Hindlimb muscle (tissue), 1 donor: ENCODE measurements at places on chromosomes 6 and 20. TPM values are rescaled to one million over a fixed set of nuclear protein-coding genes. Genes with fewer than 3 reads are reported as not detected.

DNA sequence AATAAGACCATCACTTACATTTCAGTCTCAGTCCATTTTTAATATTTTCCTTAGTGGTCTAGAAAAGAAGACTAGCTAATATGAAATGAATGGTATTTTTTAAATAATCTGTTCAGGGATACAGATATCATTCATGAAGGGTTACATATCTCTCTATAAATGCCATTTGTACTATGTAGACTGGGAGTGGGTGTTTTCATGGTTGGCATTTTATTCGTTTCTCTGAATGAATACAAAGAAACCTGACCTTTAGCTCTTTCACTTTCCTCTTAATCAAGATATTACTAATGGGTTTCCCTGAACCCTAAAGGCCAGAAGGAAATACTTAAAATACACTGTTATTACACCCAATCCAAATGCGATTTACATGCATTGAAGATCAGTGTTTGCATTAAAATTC is 788.9 kb downstream of the TBC1D32 start:
- no peak for DNase-seq

DNA sequence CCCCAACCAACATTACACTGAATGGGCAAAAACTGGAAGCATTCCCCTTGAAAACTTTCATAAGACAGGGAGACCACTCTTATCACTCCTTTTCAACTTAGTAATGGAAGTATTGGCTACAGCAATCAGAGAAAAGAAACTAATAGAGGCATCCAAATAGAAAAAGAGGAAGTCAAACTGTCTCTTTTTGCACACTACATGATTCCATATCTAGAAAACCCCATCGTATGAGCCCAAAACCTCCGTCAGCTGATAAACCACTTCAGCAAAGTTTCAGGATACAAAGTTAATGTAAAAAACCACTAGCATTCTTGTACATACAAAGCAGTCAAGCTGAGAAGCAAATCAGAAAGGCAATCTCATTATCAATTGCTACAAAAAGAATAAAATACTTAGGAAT is 580.4 kb upstream of the PTCHD4 start:
- DNase-seq: no peak

ANKEF1 gene
- 1.6 TPM for polyA plus RNA-seq

- DNase-seq: no peak
Observed at GRCh38 chr6:149335924-149336608, 18.6 kb downstream of the TAB2 start.

DNA sequence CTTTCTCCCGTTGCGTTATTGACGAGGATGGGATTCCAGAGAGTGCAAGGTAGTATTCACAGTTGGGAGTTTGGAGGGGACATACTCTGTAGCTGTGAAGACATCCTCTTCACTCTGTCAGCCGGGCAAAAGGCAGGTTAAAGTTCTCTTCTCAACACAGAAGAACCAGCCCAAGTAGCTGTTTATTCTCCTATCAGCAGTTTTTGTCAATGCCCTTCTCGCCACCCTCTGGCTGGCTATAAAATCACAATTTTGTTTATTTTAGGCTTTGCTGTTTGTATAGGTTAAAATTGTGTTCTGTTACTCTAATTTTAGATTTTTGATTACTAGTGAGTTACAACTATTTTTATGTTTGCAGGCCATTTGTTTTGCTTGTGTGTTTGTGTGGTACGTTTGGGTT is 37.9 kb upstream of the MAS1 start:
- DNase-seq: no peak

GRCh38 chr20:19860737-19861136 is 102.7 kb downstream of the RIN2 start:
- DNase-seq: no peak

DNA sequence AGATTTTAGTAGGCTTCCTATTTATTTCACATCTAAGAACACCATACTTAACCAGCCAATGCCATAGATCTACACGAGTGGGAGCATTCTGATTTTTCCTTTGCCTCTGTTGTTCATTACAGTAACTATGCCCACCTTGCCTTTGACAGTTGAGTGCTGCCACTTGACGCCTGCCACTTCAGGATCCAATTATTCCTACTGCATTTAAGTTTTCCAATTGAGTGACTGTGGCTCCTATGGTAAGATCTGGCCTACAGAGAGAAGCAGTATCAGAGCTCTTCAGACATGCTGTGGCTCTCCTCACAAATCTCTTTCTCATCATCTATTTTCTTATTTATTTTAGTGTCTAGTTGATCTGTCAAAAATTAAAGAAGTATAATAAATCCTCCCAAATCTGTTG is 403.0 kb upstream of the SPTLC3 start:
- DNase-seq: no peak

DNA sequence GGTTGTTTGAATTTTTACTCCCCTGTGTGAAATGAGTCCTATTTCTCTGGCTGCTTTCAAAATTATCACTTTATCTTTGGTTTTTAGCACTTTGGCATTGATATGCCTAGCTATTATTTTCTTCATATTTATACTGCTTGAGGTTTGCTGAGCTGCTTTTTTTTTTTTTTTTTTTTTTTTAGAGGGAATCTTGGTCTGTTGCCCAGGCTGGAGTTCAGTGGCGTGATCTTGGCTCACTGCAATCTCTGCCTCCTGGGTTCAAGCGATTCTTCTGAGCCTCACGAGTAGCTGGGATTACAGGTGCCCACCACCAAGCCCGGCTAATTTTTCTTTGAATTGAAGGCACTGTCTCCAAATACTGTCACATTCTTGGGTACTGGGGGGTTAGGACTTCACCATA is 40.6 kb downstream of the STXBP5 start:
- no peak for DNase-seq

LY6G6D gene
- polyA plus RNA-seq: not detected

DNA sequence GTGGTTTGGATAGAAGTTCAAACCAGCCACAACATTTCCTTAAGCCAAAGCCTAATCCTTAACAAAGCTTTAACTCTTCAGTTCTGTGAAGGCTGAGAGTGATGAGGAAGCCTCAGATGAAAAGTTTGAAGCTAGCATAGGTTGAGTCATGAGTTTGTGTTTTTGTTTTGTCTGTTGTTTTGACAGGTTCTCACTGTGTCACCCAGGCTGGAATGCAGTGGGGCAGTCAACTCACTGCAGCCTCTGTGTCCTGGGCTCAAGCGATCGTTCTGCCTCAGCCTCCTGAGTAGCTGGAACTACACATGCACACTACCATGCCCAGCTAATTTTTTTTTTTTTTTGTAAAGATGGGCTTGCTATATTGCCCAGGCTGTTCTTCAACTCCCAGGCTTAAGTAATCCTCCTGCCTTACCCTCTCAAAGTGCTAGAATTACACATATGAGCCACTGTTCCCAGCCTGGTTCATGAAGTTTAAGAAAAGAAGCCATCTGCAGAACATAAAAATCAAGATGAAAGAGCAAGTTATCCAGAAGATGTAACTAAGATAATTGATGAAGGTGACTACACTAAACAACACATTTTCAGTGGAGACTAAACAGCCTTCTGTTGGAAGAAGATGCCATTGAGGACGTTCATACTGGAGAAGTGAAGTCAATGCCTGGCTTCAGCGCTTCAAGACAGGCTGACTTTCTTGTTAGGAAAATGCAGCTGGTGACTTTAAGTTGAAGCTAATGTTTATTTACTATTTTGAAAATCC is 96.2 kb downstream of the SMAP1 start:
- no peak for DNase-seq

DNA sequence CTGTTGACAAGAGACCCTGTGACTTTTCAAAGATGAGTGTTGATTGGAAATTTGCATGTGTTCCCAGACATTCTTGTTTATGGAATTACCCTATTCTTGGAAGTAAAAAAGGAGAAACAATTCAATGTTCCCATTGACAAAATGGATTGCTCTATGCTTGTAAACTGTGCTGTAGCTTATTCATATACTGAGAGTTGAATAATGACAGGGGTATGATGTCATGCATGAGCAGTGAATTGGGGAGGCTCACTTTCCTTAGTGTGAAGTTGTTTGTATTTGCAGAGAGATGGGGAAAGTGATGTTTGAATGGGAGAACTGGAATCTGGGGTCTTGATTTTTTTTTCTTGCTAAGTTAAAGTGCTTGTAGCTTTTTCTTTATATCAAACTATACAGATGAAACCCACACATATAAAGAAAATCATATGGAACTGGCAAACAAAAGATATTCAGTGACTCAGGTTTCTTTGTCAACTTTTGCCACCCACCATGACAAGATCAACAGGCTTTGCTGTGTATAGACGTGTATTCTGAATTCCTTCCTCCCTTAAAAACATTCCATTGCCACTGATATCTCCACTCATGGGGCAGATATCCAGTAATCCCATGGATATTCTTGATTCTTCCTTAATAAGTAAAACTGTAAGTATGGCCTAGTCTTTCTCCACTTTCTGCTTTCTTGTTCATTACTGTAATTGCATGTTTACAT is 97.8 kb upstream of the JAG1 start:
- no peak for DNase-seq

GRCh38 chr6:135183532-135184440 is 2.7 kb downstream of the MYB start:
- DNase-seq: no peak

GRCh38 chr6:90080876-90081481 is 186.7 kb downstream of the GJA10 start:
- DNase-seq: no peak

DNA sequence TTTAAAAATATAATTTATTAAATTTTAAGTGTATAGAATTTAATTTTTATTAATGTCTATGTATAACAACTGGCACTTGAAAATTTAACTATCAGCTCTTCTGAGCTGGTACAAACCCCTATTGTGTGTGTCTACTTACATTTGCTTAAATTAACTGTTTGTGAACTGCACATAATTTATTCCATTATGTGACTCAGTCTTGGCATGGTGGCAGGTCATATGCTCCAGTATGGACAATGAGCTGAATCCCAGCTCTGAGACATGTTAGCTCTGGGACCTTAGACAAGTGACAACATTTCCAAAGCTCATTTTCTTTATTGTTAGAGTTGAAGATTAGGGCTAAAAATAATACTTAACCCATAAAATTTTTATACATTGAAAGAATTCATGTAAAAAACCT is 526.1 kb upstream of the MARCKS start:
- DNase-seq: no peak

FAM184A gene
- polyA plus RNA-seq: 10.2 TPM

EDN1 gene
- 2.0 TPM for polyA plus RNA-seq

DNA sequence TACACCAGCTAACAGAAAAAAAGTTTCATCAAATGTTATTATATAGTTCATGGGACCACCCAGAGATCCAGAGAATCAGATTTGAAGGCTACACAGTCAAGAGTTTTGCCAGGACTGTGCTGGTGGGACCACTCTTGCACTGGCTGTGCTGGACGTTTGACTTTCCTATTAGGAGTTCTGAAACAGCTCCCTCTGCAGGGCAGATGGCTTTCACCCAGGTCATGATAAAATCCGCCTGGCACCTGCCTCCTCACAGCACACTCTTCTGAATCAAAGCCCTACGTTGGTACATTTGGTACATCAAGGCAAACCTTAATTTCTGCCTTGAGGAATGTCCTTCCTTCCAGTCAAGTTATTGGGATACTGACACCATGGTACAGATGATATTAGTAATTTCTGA is 302.1 kb downstream of the ZNF217 start:
- DNase-seq: no peak

- DNase-seq: no peak
Observed at GRCh38 chr20:63652192-63652980, 838 bp downstream of the STMN3 start.

- no peak for DNase-seq
Observed at GRCh38 chr6:123306334-123306733, 310.3 kb downstream of the CLVS2 start.

PCSK2 gene
- polyA plus RNA-seq: 0.71 TPM

DST gene
- polyA plus RNA-seq: 174 TPM

GRCh38 chr6:96990462-96990861 is 65.9 kb downstream of the KLHL32 start:
- no peak for DNase-seq

DNA sequence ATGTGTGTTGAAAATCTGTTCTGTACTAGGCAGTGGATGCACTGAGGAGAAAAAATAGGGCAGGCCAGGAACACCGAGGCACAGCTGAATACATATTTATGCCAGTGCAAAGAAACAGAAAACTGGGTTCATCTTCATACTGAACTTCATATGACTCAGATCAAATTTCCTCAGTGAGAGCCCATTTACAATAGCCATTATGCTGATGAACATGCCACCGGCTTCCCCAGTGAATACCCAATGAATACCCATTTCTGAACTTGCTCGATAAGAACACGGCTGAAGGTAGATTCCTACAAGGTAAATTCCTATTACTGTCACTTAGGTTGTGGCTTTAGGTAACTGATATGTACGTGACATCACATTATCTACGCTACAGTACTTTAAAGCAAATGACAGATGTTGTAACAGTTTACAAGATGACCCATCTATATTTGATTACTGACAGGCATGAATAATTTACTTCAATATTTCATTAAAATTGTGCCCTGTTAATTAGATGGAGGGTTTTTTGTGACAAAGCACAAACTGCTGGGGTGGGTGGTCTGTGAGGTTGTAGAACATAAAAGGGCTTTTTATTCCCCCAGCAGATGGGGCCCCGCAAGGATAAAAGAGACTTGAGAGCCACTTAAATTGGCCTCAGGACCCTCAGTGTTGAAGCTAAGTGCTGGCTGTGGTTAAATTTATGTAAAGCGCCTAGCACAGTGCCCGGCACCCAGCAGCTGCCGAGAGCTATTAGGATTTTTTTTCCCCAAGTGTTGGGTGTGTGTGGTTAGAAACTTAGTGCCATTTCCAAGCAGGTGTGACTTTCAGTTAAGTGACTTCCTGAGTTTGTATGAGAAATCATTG is 264.5 kb downstream of the CD83 start:
- no peak for DNase-seq

- DNase-seq: no peak
Observed at GRCh38 chr6:42394881-42395620, 56.7 kb downstream of the TRERF1 start.

CPNE5 gene
- 16.9 TPM for polyA plus RNA-seq

GRCh38 chr20:46089417-46090388 is at the start of gene NCOA5:
Gene NCOA5, minus strand, starts transcription at chr20:46089962. Its CDS starts 10,538 bp downstream, at chr20:46079424.
- DNase-seq: peak; percentile 97

ANGPT4 gene
- 0.18 TPM for polyA plus RNA-seq

RNF39 gene
- polyA plus RNA-seq: 0.35 TPM

DNA sequence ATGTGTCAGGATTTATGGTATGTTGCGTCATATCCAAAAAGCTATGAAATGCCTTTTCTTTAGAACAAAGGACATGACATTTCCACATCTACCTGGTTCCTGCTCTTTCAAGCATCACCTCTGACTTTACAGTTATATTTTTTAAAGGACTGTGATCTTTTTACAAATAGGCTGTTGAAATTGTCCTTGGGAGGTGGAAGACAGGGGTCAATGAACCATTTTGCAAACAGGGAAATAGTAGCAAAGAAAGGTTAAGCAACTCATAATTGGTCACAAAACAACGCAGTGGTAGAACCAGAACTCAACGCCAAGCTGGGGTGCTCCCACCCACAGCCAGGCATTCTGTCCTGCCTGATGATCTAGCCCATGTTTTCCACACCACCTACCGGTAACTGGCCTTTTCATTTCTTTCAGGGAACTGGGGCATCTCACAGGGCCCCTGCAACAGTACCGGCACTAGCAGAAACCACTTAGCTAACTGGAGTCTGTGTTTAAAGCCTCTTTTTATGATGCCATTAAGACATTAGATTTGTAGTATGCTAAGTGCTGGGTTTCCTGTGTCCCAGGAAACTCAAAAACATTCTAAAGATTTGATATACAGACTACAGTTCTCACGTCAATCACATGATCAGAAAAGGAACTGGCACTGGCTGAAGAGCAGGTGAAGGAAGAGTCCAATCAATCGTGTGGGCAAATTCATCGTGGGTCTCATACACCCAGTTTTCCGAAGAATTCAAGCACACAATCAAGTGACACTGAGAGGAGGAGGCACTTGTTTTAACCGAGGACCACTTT is 13.9 kb downstream of the ZNF217 start:
- no peak for DNase-seq

SOBP gene
- 16.1 TPM for polyA plus RNA-seq
